ENCODE measurements at places on chromosomes 2 and 18.

DNA sequence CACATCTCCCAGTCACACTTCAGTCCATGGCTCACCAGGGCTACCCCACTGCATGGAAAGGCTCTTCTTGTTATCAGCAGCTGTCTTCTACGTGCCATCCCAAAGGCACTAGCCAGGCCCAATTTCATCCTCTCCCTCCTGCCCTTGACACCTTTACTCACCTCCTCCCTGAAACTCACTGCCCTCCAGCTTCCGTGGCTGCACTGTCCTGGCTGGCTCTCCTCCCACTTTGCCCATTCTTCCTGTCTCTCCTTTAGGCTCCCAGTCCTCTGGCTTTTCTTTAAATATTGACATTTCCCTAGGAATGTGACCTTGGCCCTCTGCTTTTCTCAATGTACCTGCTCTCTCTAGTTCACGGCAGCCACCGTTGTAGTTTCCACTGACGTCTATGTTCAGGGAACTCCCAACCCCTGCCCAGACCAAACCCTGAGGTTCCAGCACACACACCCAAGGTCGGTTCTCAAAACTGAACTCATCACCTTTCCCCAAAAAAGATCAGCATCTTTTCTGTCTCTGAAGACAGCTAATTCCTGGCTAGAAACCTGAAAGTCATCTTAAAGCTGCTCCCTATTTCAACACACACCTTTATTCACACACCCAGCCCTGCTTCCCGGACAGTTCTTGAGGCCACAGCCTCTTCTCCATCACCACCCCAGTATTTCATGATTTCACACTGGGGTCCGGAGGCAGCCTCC lies 36.7 kb downstream of the WDFY1 start:
- DNase-seq, result no peak

DNA sequence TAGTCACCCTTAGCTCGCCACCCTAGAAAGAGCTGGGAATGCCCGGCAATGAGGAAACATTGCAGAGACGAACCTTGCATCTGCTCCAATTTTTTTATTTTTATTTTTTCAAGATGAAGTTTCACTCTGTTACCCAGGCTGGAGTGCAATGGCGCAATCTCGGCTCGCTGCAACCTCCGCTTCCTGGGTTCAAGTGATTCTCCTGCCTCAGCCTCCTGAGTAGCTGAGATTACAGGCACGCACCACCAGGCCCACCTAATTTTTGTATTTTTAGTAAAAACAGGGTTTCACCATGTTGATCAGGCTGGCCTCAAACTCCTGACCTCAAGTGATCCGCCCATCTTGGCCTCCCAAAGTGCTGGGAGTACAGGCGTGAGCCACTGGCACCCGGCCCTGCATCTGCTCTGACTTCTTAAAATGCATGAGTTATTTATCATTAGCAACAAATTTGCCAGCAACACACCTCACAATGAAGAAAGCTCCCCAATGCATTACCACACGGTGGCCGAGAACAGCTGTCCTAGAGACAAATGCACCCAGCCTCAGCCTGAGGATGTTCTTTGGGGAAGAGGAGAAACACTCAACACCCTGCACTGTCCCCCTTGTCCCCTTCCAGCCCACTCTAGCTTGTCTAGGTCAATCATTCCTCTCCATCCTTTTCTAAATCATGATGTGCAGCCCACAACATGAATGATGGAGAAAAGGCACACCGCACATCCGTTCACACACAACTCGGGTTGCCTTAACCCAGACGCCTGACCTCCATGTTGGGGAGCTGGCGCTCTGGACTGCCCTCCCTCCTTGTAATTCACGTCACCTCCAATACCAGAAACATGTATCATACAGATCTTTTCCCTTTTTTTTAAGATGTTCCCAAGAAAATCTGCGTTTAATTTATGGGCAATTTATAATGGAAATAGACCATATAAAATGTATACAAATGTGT lies 46.9 kb downstream of the TTC32 start:
- no peak for DNase-seq

DNA sequence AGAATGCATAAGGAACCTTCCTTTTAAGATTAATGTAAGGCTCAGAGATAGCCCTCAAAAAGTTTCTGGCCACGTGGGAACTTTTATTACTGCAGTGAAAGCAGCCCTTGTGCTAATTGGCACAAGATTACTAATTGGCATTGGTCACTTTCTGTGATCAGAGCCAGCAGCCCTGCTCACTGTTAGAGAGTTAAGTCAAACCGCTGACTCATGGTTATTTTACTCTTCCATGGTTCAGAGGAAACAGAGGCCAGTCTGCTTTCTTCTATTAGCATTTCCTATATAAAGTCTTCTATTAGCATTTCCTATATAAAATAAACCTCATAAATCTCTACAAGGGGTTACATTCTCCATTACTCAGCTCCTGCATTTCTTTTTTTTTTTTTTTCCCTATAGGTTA lies 1.5 kb upstream of the SLC35G4 start:
- no peak for DNase-seq

GRCh38 chr2:45605116-45605515 lies 6.0 kb downstream of the SRBD1 start:
- DNase-seq, result no peak

- DNase-seq, result no peak
Measured at GRCh38 chr2:4844881-4845280, 847.3 kb upstream of the SOX11 start.

GRCh38 chr2:241729868-241730267 lies 4.6 kb upstream of the D2HGDH start:
- no peak for DNase-seq

DNA sequence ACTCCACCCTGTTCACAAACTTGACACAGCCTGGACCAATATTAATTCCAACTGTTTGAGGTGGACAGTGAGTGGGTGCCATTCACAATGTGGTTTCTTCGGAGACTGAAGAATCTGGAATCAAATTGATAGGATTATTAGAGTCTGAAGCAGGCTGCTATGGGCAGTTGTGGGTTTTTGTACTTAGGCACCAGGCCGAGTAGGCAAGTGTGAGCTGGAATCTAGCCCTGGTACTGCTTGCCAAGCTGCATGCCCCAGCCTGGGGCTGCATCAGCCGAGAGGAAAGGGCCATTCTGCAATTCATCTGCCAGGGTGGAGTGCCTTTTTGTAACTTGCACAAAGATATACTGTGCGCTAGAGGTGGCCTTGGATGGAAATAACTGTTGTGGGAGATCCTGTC lies 654.7 kb upstream of the FANCL start:
- no peak for DNase-seq

- no peak for DNase-seq
Measured at GRCh38 chr2:238879621-238880377, 31.9 kb downstream of the TWIST2 start.

DNA sequence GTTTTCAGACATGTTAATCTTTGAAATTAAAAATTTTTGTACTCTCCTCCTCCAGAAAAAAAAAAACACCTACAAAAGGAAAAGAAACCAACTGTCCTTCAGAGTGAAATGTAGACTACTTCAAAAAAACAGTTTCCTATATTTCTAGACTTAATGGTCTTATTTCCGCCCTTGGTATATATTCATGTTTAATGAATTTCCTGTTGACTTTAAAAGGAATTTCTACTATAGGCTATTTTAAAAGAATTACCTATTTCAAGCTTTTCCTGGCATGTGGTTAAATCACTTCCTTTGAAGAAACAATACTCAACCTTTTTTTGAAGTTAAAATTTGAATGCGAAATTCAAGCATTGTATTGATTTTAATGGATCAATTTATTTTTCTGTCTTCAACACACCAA lies 29.2 kb downstream of the GULP1 start:
- DNase-seq, result no peak

- DNase-seq, result no peak
Measured at GRCh38 chr2:16031058-16031847, 90.9 kb downstream of the MYCN start.

- no peak for DNase-seq
Measured at GRCh38 chr2:147405651-147406050, 439.2 kb upstream of the ACVR2A start.

GRCh38 chr18:13272416-13272815 lies 53.9 kb downstream of the LDLRAD4 start:
- no peak for DNase-seq

GRCh38 chr2:21083482-21083881 lies 39.6 kb upstream of the APOB start:
- DNase-seq, result no peak

GRCh38 chr2:66531155-66531554 lies 96.2 kb downstream of the MEIS1 start:
- no peak for DNase-seq

DNA sequence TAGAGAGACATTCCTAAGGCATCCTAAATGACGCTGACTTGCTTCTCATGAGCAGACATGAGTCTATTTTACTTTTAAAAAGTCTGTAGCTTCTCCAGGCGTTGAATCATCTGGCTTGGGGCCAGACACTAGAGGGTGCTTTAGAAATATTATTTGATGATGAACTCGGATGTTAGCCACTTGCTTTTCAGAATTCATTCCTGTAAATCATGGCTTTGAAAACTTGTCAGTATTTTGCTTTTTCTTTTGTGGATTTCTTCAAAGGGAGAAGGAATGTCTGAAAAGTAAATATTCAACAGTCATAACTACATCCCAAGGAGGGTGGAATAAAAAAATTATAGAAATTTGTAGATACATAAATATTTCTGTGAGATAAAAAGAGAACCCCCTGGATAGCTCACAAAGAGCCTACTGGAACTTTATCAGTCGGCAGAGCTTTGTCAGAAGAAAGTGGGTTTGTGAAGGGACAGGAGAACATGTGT lies 370.8 kb downstream of the OSR1 start:
- no peak for DNase-seq

DNA sequence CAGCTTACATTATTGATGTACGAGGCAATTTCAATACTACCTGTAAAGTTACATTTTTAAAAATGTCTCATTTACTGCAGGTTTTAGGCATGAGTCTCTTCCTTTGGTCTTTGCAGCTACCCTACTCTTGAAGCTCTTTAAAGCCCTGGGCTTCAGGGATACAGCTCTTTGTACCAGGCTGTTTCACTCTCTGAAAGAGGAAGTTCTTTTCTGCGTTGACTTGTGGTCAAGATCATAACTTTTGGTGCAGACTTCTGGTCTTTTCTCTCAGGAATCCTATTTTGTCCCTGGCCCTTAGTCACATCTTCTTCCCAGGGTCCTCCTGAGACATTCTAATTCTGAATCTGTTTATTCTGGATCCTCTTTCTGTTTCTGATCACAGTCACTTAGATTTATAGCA lies 16.6 kb upstream of the HRH4 start:
- no peak for DNase-seq

- DNase-seq, result no peak
Measured at GRCh38 chr2:203951366-203951902, 14.9 kb downstream of the ICOS start.

DNA sequence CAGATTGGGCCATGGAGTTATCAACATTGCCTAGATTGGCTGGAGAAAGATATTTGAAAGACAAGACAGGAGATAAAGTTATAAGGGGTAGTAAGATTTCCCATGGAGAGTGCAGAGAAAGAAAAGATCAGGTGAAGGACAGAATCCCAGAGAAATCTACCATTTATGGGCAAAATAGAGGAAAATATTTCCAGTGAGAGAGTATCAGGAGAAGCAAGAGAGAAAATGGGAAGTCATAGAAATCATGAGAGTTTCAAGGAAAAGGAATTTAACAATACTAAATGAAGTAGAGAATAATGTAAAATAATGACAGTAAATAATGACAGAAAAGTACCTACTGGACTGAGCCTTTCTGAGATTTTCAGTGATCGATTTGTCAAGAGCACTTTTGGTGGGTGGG lies 447.6 kb upstream of the CHST9 start:
- DNase-seq, result no peak

DNA sequence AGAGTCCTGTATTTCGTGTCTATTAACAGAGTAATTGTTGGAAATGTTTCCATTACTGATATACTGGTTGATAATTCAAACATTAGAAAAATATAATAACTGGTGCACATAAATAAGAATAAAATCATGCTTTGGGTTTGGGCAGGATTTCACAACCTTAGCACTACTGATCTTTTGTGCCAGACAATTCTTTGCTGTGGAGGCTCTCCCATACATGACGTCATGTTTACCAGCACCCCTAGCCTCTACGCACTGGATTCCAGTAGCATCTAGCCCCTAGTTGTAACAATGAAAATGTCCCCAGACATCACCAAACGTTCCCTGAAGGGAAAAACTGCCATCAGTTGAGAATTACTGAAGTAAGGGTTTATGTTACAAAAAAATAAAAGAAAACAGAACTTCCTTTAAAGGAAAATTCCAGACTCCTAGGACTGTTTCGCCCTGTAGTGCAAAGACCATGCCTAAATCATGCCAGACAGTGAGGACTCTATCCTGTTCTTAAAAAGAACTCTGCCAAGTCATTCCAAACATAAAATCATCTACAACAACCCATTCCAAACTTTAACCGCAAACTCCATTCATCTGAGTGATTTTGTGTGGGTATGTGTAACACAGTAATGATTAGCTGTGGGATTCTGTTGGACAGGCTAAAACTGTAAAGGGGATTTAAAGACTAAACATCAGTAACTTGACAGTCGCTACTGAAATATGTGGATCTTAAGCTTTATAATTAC lies 313.4 kb upstream of the CCDC68 start:
- no peak for DNase-seq

GRCh38 chr2:163934131-163934530 lies 198.3 kb upstream of the FIGN start:
- DNase-seq, result no peak

- no peak for DNase-seq
Measured at GRCh38 chr2:35989040-35989439, 366.5 kb upstream of the CRIM1 start.

DNA sequence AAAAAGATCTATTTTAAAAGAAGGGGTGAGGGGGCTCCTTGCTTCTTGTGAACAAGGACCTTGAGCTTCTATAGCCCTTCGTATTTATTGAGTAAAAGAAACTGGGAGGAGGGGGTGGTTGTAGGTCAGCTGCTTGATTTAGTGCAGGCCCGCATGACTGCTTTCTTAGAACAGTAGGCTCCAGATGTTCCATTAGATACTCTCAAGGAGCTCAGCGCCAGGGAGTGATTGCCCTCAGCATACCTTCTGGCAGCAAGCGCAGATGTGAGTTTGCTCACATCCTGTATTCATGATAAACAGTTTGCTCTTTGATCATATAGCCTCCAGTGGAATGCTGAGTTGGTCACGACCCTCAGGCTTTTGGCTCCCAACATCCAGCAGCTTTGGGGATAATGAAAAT lies 108.9 kb upstream of the XPO1 start:
- DNase-seq, result no peak

DNA sequence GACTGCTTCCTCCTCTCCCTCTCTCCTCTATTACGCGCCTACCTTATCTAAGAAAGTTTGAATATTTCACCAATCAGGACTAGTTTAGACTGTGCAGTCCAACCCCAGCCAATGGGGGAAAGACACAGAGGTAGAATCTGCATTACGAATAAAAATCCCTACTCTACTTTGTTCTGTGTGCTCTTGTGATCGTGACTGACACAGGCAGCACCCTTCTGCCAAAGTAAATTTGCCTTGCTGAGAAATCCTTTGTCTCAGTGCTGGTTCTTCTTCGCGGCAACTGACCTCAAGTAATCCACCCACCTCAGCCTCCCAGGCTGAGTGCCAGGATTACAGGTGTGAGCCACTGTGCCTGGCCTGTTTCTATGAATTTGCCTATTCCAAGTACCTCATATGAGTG lies 8.6 kb upstream of the CDCA7 start:
- peak; percentile 64 for DNase-seq

All from GM23338 (cell line).